ENCODE measurements at places on chromosomes 3 and 15.

- no peak for DNase-seq
These were observed 101.2 kb downstream of the ST8SIA2 start for GRCh38 chr15:92494806-92495336.

DNA sequence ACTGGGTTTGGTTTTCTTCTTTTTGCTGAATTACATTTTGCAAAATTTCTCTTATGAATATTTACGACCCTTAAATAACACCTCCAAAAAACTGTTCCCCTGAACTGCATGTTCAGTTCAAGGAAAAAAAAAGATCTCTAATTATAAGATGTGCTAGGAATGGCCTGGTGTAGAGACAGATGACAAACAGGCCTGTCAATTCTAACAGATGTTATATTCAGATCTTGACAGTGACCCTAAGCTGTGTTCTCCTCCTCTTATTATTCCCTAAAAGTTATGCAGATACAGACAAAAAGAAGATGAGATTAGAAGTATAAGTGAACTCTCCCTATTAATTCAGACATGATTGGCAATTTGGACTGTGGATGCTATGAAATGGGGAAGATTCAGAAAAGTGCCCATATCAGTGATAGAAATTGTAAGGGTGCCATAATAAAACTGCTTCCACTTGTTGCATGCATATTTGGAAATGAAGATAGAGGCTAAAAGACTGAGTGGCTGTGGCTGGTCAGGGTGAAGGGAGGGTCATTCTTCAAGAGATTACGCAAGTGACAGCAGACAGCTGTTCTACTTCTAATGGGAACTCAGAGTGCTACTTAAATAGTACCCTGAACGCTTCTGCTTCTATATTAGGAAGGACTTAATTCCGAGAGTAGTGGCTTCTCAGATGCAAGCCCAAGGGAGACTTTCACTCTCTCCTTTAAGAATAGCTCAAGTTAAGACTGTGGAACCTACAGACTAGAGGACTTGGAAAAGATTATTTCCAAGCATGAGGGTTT lies 75.5 kb downstream of the ADAMTS9 start:
- DNase-seq: no peak

GRCh38 chr15:81411969-81412633 lies 38.1 kb upstream of the TMC3 start:
- DNase-seq: no peak

- DNase-seq: peak; percentile 70
These were observed 15.8 kb downstream of the ST3GAL6 start for GRCh38 chr3:98778852-98779413.

GRCh38 chr15:71109130-71109529 lies 6.1 kb upstream of the THSD4 start:
- DNase-seq: no peak

DNA sequence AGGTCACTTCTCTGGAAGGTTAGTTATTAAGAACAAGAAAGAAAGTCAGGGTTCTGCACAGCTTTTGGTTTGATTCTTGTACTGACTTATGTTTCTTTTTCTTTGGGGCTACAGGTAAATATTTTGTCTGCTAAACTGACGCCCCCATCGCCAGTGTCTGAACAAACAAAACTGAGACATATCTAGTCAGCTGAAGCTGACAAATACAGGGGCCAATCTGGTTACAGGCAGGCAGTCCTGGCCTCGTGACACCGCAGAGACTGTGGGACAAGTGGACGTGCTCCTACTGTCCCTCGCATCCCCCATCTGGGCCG lies 4.6 kb upstream of the RPL14 start:
- DNase-seq: no peak

DNA sequence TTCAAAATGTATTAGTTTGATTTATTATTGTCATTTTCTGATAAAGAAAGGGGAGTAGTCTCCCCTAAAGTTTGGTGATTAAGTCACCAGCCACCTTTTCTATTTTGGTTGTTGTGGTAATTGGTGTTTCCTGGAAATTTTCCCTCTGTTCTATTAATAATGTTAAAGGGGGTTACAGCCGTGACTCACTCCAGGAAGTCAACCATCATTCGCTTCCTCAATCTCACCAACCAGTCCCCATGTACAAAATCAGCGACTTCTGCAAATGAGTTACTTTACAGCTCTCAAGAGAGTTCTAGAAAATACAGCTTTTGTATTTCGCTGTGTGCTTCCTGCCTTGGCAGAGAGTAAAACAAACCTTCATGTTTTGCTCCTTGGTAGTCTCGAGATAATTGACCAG lies 285.1 kb downstream of the LPP start:
- no peak for DNase-seq

- no peak for DNase-seq
These were observed 11.9 kb downstream of the ARRDC4 start for GRCh38 chr15:97972366-97972765.

GRCh38 chr3:130648293-130648692 lies 98.3 kb downstream of the PIK3R4 start:
- DNase-seq: no peak

DNA sequence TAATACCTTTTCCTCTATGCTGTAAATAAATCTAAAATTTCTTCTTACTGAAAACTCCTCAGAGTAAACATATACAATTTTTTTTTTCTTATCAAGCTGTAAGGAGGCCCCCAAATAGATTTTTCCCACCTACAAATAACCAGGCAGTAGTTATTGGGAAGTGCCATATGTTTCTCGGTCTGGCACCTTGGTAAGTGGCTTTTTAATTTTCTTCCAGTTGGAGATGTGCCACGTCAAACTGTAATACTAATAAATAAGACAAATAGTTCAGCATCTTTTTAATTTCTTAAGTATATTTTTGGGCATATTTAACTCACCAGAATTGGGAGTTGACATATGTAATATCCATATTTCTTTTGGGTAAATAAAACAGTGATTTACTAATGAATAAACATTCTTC lies 346.3 kb downstream of the DIPK2A start:
- DNase-seq: no peak

GRCh38 chr15:44158111-44158510 lies 37.0 kb downstream of the FRMD5 start:
- DNase-seq: no peak

GRCh38 chr3:15409774-15410173 lies 17.6 kb downstream of the METTL6 start:
- DNase-seq: no peak

DNA sequence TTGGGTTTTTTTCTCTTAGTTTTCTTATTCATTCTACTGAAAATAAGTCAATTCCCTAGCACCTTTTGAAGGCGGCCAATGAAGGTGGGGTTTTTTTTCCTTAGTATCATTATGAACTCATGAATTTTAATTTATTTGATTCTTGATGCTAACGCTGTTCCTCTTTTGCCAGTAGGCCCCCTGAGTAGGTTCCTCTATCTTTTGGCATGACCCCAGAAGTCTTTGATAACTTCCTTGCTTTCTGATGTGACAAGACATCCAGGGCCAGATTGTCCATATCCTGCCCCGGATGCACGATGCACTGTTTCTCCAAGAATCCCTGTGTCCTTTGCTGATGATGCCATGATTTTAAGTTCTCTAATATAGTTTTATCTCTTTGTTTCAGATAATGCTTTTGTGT lies 20.6 kb downstream of the LRRK1 start:
- no peak for DNase-seq

DNA sequence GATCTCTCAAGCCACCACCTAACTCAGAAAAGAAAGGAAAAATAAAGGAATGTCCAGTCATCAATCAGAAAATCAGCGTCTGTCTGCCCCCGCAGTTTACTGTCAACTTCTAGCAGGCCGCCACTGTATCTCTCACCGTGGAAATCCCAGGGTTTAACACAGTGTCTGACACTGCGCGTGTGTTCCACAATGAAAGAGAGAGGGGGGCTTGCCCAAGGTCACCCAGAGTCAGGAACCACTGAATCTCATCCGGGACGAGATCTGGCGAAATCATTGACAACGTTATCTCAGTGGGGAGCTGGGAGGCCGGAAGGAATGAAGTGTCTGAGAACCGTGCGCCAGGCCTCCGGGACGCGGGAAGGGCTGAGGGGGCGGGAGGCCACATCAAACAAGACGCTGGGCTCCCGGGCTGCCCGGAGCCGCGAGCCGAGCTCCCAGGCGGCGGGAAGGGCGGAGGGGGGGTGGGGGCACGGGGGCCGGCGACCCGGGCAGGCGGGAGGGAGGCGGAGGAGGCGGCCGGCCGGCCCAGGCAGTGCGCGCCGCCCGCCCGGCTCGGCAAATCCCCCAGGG lies 2.2 kb upstream of the HES1 start:
- no peak for DNase-seq

DNA sequence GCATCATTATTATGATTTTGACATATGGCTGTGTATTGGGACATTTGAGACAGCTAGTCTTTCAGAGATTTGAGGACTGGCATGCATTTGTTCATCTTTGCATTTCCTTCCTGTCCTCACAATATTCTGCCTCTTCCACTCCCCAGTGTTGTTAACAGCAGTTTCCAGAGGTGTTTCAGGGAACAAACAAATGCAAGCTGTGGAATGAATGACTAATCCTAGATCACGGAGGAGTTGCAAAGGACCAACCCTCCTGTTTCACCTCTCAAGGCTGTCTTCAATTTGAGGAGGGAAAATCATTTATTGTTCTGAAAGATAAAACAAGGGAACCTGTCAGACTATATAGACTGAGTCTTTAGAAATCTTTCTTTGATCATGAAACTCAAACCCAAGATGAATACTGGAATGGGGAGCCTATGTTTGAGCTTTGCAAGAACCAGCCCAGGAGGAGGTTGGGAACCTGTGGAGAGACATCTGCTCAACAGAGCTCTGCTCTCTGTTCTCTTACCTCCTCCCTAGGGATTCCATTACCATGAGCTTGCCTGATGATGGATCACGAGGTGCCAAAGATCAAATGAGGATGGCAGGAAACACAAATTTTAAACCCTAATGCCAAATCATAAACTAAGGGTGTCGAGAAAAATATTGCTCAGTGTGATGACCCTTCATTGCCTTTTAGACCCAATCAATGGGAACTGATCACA lies 68.5 kb downstream of the SLC7A14 start:
- no peak for DNase-seq

DNA sequence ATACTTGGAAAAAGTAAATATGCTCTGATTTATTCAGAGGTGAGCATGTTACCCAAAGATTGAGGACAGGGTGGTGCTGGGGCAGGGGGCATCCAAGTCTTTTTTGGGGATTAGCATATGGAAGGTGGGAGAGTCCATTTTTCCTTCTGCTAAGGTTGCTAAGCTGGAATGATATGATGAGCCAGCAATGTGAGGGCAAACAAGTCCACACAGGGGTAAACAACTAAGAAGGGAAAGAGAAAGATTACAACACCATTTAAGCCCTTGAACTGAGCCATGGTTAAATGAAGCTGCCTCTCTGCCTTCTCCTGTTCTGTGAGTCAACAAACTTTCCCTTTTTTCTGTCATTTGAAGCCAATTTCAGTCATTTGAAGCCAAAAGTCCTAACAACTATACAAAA lies 89.0 kb downstream of the RPL22L1 start:
- DNase-seq: peak; percentile 32

- no peak for DNase-seq
These were observed 9.5 kb downstream of the EDEM1 start for GRCh38 chr3:5197022-5197421.

GRCh38 chr3:34364335-34364734 lies 565.9 kb downstream of the PDCD6IP start:
- peak; percentile 73 for DNase-seq

DNA sequence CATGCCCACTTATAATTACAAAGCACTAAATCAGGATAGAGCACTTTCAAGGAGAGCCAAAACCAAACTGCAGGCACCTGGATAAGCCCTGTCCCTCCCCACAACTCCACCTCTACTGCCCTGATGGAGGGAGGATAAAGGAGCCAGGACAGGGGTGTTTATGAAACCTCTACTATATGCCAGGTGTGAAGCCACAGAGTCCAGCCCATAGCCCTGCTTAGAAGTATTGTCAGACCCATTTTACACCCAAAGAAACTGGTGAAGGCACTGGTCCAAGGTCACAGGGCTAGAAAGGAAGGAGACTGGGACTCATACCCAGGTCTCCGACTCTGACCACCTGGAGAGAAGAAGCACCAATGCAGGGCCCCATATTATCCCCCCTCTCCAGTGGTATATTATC lies 48.7 kb downstream of the SH3BP5 start:
- no peak for DNase-seq

DNA sequence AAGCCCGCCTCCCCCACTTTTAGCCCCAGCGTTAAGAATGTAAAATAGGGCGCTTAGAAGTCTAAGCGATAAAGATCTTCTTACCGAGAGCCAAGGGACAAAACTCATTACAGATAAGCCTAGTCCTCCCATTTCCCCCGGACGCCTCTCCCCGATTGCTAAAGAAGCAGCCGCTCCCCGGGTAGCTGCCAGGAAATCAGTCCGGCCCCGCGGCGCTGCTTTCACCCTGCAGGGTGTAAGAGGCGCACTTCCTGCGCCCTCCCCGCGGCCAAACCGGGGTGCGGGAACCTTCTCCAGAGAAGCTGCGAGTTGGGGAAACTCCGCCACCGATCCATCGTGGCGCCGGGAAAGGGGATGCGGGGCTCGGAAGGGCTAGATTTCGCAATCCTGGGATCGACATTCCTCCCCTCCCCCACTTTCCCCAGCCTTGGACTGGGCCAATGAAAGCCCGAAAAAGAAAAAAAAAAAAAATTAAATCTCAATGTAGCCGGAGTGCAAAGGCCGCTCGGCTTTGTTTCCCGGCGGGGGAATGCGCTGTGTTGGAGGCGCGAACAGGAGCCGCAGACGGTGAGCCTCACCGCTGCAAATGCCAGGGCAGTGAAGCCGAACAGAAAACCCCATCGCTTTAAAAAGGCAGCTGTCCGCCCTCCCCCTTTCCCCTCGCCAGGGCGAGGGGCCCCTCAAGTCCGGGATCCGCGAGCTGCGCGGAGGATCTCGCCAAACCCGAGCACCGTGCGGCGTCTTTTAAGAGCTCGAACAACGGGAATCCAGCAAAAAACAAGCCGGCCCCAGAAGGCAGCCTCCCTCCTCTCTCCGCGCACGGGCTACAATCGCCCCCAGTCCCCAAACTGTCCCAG lies 626 bp upstream of the PTPRG start:
- DNase-seq: peak; percentile 48

DNA sequence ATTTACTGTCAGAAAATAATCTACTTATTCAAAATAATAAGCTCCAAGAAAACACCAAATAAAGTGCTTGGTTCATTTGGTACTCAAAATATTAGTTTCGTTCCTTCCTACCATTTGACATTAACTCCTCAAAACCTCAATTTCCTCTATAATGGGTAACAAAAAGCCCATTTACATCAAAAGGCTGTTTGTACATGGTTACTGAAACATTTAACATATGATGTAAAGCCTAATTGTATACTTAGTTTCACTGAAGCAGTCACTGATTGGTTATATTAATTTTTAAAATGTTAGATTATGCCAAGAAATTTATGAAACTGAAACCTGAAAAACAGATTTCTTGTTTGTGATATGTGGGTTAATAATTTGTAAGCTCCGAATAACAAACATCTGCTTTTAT lies 14.7 kb downstream of the XRN1 start:
- no peak for DNase-seq

DNA sequence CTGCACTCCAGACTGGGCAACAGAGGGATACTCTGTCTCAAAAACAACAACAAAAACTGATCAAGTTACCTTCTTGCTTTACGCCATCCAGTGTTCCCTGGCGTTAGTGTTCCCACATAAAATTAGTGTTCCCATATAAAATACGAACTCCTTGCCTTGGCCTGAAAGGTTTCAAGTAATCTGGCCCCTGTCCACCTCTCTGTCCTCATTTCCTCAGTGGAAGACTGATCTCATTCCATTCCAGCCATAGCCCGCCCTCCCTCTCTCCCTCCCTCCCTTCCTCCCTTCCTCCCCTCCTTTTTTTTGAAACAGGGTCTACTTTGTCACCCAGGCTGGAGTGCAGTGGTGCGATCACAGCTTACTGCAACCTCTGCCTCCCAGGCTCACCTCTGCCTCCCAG lies 2.8 kb upstream of the CAND2 start:
- no peak for DNase-seq

Measured in epithelial cell of proximal tubule (primary cell).